ENCODE measurements at places on chromosomes 3 and 15.
A peak's percentile ranks its signal among the peaks of the same experiment; 100 is the strongest.

DNA sequence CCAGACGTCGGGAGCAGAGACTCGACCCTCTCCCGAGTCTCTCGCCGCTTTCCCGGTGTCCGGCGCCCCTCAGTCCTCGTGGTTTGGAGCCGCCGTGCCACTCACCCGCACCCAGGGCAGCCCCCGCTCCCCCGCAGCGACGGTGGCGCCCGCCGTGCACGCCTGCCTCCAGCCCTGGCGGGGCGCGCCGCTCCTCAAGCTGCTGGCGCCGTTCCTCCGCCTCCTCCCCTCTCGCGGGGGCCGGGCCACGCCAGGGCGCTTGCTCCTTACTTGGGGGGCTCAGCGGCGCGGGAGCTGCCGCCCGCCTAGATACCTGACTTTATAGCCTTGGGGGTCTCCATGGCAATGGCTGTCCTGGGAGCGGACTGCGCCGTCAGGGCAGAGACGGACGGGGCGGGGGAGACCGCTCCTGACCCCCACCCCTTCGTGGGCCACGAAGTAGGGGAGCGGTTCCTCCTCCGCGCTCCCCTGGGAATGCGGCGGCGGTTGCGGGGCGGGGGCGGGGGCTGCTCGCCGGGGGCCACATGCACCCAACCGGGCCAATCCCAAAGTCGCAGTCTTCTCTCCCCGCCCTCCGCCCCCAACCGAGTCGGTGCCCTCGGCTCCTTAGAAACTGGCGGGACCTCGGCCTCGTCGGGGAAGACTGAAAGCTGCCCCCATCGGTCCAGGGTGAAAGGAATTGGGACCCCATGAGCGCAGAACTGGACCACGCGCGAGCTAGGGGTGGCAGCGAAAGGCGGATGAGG is at the start of gene ANKRD63:
Gene ANKRD63 (minus strand): TSS at position 196 of the 746 bp plus-strand sequence. CDS start 478 bp downstream, outside the sequence.
- peak; percentile 18 for DNase-seq

DNA sequence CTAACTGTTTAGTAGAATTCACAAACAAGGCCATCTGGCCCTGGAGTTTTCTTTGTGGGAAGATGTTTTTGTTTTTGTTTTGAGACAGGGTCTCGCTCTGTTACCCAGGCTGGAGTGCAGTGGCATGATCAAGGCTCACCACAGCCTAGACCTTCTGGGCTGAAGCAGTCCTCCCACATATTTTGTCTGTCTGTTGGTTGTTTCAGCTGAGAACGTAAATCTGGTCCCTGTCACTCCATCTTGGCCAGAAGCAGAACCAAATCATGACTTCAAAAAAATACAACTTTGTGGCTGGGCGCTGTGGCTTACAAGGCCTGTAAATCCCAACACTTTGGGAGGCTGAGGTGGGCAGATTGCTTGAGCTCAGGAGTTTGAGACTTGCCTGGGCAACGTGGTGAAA is 27.1 kb downstream of the MRAS start:
- no peak for DNase-seq

DNA sequence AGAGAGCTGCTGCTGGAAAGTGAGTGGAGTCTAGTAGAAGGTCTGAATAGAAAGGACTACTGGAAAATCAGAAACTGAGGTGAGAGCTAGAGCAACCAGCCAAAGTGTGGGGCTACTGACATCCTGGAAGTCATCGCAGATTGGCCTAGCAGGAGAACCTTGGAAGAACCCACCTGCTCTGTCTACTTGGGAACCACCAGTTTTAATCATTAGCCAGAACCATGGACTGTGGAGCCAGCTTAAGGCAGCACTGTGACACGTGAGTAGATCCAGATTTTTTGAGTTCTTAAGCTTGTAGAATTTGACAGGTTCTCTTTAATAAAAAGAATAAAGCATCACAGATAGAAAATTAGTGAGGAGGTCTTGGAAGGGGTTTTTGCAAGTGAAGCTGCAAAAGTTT is 179.1 kb upstream of the PEX5L start:
- no peak for DNase-seq

- no peak for DNase-seq
Measured at GRCh38 chr15:71786673-71787072, 23.7 kb upstream of the NR2E3 start.

GRCh38 chr15:47688573-47689086 is 28.7 kb upstream of the SEMA6D start:
- DNase-seq, result no peak

GRCh38 chr15:96418146-96418545 is 87.6 kb downstream of the NR2F2 start:
- no peak for DNase-seq

- peak; percentile 4 for DNase-seq
Measured at GRCh38 chr3:165854696-165855095, 17.5 kb upstream of the BCHE start.

DNA sequence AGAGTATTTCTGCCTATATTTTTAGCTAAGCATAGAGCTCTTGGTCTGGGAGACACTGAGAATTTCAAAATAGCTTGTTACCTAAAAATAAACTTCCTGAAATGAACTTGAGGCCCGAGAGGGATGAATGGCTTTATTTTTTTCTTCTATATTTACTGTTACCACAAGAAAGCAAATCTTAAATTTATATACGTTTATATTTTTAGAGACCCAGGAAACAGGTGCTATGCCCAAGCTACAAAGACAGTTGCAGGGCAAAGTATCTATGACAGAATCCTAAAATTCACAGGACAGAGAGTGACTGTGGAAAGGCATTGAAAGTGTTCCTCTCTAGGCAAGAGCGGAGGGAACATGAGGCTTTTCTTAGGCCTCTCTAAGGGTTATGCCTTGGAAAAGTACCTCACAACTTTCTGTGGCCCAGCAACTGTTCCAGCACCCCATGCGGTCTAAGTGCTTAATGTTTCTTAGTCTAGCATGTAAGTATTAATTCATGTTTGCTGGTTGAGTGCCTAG is 36.5 kb downstream of the TGFBR2 start:
- no peak for DNase-seq

- DNase-seq, result no peak
Measured at GRCh38 chr3:12484983-12485327, 675 bp downstream of the TSEN2 start.

DNA sequence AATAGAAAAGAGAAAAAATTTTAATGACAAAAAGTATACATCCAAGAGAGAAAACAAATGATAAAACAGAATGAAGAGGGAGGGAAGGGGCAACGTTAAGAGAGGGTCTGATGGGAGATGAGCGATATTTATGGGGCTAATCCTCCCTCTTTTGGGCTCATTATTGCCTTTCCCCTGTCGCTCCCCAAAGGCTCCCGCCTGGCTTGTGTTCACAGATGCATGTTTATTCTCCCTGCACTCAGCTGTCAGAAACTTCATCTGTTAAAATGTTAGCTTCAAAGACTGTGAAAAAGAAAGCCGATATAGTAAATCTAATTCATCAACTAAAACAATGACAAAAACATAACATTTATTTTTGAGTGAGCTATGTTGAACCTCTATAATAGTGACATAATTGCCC is 74.3 kb downstream of the GABRB3 start:
- DNase-seq, result no peak

- no peak for DNase-seq
Measured at GRCh38 chr15:66943456-66944095, 121.8 kb upstream of the SMAD3 start.

DNA sequence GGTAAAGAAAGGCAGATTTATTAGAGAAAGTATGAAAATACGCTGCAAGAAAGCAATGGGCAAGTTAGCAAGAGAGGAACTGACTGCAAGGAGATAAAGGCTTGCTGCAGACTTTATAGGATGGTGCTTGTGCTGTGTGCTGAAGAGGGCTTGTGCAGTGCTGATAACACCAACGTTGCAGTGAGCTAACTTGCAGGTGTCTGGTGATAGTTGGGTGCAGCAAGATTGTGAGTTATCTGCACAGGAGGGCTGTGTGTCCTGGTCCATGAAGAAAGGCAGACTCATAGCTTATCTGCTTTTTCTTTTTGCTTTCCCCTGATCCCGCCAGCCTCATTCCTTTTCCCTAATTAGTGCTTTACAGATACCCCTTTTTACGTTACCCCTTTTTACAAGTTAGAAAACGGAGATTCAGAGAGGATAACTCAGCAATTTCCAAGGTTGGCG is 58.0 kb upstream of the ZNF148 start:
- DNase-seq, result no peak

DNA sequence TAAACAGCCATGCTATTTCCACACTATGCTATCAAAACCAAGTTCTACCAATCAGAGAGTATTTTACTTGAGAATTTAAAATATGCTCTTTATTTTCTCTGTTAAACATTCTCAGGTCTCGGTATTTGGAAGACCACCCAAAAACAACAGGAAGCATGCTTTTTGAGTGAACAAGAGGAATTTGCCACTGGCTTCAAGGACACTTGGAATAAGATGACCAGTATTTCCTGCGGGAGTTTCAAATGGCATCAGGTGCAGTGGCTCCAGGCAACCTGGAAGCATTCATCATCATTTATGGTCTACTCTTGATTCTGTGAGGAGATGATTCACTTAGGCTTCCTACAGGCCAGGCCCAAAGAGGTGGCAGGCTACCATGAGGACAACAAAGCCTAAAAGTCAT is 305.7 kb upstream of the ATP11B start:
- DNase-seq, result no peak

DNA sequence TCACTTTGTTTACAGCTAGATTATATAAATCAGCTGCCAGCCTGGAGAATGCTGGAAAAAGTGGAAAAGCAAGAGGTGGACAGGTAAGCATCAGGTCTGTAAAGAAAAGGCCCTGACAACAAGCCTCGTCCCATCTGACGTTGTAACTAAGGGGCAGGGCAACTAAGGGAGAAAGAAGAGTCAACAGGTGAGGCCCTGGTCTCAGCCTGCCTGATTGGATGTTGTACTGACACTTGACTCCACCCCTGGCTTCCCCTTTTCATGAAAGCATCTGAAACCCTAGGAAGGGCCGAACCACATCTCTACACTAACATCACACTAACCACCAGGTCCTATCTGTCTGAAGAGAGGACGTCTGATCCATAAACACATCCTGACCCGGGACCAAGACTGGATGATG is 357.6 kb upstream of the CFAP20DC start:
- no peak for DNase-seq

DNA sequence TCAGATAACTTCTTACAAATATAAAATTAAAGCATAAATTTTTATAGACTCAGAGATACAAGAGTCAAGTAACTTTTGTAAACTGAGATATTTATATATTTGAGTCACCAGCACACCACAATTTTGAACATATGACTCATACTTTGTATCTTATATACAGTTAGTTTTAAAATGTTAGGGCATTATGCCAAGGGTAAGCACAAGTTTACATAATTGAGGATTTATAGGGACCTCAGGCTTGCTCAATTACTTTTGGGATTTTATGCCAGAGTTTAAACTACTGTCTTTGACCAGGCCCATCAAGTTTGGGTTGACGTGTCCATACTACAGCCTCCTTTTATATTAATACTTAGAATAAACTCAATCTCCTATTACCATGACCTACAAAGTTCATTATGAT is 7.4 kb upstream of the FGF7 start:
- DNase-seq, result no peak

DNA sequence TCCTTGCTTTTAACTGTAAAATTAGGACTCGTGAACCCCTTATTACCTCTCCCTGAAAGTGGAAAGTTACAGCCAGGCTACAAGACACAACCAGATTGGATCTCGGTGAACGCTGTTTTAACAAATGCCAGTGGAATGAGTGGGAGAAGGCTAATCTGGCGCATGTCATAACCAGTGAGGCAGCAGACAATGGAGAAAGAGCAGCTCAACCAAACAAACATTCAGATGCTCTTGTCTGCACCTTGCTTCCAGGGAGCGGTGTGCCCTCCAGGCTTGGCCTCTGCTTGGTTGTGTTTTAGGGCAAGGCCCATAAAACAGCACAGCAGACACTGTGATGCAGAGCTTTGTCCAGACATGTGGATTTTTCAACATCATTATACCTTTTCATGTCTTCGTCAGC is 45.9 kb upstream of the ATP1B3 start:
- no peak for DNase-seq

Data from activated CD4-positive, alpha-beta T cell treated with anti-CD3 and anti-CD28 coated beads, Interleukin-2, amount 50 U/mL, for 16 hours (primary cell).